ENCODE measurements at places on chromosomes 16 and 17.

- peak; percentile 20 for DNase-seq
Observed at GRCh38 chr17:75031972-75032719, 14.6 kb downstream of the ATP5PD start.

DNA sequence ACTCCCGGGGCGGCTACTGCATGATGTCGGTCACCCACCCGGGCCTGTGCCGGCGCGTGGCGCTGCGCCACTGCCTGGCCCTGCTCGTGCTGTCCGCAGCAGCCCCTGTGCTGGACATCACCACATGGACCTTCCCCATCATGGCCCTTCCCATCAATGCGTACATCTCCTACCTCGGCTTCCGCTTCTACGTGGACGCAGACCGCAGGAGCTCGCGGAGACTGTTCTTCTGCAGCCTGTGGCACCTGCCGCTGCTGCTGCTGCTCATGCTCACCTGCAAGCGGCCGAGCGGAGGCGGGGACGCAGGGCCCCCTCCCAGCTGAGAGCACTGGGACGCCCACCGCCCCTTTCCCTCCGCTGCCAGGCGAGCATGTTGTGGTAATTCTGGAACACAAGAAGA lies 29.8 kb downstream of the CDRT15 start:
- no peak for DNase-seq

- no peak for DNase-seq
Observed at GRCh38 chr17:74836691-74837467, 22.8 kb downstream of the GRIN2C start.

DNA sequence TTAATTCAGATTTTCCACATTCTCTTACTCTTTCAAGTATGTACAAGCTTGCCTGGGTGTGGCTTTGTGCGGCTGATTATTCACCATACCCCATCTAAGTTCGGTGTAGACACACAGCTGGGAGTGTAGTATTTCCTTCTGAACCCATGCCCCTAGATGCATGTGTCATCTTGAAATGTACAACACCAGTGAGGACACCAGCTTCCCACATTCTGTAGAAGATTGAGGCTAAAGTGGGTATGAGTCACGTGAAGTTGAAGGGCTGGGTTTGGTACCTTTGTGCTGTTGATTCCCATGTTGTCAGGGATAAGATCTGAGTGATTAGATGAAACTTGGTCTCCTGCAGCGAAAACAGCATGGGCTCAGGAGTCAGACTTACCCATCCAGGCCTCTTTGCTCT lies 14.6 kb upstream of the DHX8 start:
- DNase-seq = no peak

- no peak for DNase-seq
Observed at GRCh38 chr16:66041907-66042306, 324.6 kb upstream of the CDH5 start.

- DNase-seq = no peak
Observed at GRCh38 chr16:73543331-73543969, 495.5 kb upstream of the ZFHX3 start.

GRCh38 chr16:85613604-85614337 lies 649 bp downstream of the GSE1 start:
- DNase-seq = no peak

DNA sequence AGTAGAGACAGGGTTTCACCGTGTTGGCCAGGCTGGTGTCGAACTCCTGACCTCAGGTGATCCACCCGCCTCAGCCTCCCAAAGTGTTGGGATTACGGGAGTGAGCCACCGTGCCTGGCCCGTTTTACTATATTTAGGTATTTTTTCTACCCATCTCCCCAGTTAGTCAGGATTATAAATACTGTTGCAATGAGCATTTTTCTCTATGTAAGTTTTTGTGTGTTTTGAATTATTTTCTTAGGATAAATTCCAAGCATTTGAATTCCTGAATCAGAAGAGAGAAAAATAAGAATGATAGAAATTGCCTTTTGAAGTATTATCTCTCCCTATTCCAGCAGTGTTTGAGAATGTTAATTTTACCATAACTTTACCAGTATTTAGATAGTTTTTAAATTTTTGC lies 36.6 kb downstream of the KIAA0513 start:
- DNase-seq = no peak

GRCh38 chr17:20122254-20122879 lies 113.2 kb downstream of the SPECC1 start:
- DNase-seq = no peak

- no peak for DNase-seq
Observed at GRCh38 chr17:77109159-77109759, 31.5 kb upstream of the SEC14L1 start.

DNA sequence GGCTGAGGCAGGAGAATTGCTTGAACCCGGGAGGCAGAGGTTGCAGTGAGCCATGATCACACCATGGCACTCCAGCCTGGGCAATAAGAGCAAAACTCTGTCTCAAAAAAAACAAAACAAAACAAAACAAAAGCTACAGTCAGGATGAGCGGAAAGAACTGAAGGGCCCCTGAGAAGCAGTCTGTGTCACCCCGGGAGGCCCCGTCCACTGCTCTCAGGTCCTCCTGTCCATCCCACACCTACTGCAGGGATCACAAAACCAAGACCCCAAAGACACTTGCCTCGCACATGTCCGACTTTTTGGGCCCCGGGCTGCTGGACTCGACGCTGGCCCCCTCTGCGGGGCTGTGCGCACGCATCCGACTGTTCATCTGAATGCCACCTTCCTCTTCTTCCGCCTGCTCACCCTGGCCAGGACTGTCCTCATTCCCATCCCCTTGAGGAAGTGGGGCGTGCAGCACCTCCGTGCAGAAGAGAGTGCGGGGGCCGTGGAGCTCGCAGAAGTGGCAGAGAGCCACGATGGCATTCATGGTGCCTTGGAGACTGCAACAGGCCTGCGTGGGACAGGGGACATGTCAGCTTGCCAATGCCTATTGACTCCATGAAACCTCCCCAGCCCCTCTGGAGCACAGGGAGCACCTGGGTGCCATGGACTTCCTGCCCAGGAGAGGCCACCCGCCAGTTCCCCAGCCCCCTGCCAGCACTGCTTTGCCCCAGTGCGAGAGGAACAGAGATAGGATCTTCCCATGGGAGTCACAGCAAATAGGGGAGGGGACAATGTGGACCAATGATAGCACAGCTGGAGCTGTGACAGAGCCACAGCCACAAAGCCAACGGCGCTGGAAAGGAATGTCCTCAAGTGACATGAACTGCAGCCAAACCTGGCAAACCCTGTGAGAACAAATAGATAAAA lies 9.1 kb downstream of the FLCN start:
- no peak for DNase-seq

- no peak for DNase-seq
Observed at GRCh38 chr16:16109453-16110110, 113.7 kb downstream of the ABCC6 start.

- DNase-seq = no peak
Observed at GRCh38 chr17:1126250-1126797, 53.5 kb downstream of the ABR start.

DNA sequence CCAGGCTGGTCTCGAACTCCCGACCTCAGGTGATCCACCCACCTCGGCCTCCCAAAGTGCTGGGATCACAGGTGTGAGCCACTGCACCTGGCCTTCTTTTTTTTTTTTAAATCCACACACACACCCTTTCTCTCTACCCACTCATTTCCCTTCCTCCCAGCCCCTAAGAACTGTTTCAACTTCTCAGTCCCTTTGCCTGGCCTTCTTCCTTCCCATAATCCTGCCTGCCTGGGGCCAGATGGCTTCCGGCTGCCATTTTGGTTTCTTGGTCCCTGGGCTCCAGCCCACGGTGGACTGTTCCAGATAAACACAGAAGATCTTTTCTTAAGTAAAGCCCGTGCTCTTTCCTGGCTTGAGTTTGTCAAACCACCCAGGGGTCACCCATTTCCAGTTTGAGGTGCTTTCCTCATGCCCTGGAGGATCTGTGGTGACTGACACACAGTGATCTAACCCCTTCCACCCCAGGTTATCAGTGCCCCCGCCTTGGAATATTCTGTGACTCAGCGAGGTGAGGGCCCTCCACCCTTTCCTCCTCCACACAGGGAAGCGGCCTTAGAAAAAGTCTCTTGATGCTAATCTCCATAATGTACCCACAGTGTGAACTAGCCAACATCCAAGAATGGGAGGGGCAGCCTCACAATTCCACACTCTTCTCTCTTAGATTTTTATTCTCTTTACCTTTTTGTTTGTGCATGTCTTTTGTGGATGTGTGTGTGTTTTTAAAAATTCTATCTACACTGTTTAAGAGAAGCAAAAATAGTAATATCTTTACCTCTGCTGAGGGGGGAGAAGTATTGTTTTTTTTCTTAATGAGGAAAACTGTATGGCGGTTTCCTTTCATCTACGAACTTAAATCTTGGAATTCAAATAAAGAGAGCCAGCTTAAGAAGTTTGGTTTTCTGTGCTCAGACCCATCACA lies 60.0 kb downstream of the CRISPLD2 start:
- no peak for DNase-seq

DNA sequence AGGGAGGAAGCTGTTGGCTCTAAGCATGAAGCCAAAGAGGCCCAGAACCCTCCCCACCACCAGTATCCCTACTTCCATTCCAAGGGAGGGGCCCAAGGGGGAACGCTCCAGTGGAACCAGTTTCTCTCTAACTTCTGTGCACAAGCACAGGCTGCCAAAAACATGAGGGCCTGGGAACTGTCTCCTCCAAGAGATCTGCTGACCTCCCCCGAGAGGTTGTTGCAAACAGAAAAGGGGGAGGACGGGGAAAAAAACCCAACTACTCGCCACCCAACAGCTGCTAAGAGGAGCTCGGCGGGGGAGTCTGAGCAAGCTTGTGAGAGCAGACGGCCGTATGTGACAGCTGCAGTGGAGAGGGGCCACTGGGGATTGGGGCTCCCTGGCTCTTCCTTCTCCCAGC lies 15.7 kb upstream of the SLC35B1 start:
- no peak for DNase-seq

DNA sequence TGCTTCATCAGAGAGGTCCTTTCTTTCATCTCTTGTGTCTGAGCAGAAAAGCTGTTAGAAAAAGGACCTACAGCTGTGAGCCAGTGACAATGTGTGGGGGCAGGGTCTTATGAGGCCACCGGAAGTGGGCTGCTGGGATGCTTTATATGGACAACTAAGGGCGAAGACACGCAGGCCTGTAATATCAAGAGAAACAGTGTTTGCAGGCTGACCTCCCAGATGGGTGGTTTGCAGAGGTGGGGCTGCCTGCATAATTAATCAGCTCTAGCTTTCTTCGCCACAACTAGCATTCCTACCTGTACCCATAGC lies 30.4 kb upstream of the SALL1 start:
- no peak for DNase-seq

GRCh38 chr16:81864646-81865382 lies 85.7 kb downstream of the PLCG2 start:
- DNase-seq = no peak

DNA sequence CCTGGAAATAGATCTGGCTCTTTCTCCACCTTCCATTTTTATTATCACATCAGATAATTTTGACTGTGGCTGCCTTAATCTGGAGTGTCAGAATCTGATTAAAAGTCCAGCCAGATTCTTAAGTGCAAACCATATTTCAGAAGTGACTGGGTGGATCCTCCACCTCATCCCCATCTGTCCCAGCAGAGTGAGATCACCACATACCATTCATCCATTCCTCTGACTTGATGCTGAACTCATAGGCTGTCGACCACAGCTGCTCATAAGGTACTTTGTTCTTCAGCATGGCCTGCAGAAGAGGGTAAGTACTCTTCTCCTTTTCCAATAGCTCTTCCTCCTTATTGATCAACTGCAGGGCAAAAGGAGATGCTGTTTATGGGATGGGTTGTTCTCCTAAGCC lies 53.5 kb downstream of the DNAH3 start:
- DNase-seq = no peak
